ENCODE measurements at places on chromosomes 5 and 9.

DNA sequence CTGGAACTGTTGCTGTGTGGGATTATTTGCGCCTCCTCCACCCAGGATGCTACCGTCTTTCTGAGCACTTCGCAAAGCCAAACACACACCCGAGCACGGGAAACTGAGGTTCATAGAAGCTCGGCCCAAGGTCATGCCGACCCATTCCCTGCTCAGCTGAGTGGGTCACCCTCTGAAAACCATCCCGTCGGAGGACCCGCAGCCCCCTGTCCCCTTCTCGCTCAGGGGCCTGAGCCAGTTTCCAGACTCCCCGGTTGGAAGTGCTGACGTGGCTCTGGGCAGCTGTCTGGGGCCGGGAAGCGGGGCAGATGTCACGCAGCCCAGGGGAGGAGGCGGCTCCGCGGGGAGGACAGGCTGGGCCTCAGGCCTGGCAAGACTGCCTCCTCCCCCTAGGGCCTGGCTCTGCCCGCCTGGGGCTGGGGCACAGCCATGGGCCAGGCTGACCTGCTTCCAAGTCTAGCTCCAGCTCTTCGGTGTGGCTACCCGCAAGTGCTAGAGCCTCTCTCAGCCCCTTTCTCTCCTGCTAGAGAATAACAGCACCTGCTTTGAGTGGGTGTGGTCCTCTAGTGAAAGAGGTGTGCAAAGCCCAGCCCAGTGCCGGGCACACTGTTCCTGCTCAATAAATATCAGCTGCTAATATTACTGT is 9.9 kb upstream of the CXXC5 start:
- DNase-seq = peak; percentile 86

GRCh38 chr5:79691007-79691406 is 1.4 kb downstream of the CMYA5 start:
- DNase-seq = no peak

DNA sequence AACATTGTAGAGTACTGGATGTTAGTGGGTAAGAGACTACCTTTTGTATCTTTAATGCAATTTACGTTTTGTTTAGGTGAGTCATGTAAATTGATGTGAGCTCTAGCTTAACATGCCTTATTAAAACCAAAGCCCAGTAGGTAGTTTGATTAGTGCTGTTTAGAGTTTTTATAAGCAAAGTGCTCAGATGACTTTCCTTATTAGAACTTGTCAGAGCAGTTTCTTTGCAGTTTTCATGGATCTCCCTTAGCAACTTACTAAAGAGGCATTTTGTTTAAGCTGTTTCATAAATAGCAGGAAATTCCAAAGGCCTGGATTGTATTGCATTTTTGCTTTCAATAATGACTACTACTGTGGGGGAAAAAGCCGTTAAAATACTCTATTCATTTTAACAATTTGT is 14.5 kb downstream of the ZSWIM6 start:
- no peak for DNase-seq

GRCh38 chr9:34554211-34555001 is 31.6 kb upstream of the ENHO start:
- no peak for DNase-seq

GRCh38 chr5:151150471-151151262 is 6.9 kb downstream of the ANXA6 start:
- DNase-seq = peak; percentile 87

DNA sequence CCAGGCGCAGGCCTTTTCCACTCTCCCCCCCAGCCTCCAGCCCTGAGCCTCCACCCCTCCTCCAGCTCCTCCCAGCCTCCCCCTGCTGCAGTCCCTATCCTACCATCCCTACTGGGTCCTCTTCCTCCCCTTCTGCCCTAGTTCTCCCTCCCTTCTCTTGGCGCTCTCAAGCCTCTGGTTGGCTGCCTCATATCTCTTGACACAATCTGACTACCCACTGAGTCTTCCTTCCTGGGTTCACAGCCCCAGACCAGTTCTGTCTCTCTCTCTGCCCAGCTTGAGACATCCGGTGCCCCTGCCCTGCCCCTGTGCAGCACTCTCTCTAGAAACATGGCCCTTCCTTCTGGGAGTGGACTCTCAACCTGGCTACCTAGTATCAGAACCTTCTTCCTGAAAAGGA is 76.2 kb downstream of the TSPAN17 start:
- no peak for DNase-seq

GRCh38 chr5:122258241-122258640 is 53.8 kb upstream of the SNCAIP start:
- DNase-seq = no peak

GRCh38 chr9:86624630-86625029 is 270.4 kb upstream of the TUT7 start:
- no peak for DNase-seq

DNA sequence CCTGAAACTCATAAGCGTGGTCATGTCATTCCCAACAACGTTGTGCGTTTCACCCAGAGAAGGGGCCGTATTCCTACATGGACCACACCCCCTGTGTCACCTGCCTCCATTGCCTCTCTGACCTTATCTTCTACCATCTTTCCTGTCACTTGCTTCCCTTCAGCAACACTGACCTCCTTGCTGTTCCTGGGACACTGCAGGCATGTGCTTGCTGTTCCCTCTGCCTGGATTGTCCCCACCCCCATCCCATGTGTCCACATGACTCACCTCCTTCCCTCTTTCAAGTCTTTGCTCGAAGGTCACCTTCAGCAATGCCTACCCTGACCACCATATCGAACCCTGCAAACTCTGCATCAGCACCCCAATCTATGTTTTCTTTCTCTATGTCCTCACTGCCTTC is 133.2 kb upstream of the ZNF618 start:
- DNase-seq = no peak

DNA sequence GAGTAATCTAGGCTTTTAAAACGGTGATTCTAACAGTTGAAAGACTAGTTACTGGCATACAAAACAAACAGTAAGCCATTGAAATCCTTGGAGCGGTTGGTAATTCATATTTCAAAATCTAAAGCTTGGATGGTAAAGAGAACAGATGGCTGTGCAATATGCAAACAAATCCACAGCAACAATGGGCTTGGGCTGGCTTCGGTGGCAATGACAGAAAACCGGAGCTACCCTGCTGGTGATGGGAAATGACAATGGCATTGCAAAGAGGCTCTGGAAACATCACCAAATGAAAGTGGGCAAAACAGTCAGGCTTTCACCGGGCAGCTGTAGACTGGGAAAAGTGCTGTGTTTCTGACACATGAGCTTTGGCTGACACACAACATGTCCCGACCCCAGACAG is 42.2 kb downstream of the MED27 start:
- no peak for DNase-seq

DNA sequence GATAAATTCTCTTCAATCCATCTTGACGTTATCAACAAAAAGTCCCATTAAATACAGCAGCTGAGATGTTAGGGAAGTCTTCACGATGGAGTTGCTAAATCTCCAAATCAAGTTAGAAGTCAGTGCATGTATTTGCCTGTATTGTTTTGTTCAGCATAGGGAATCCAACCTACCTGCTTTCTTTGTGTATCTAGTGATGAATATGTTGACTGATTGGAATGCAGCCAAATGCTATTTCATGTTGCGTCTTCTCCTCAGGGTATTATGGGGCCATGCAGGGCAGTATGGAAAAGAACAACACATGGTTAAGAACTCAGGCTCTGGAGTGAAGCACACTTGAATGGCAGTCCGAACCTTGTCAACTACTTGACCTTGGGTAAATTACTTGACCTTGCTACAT is 529.5 kb upstream of the ZNF462 start:
- no peak for DNase-seq

- no peak for DNase-seq
These were observed 21.4 kb downstream of the FREM1 start for GRCh38 chr9:14888875-14889274.

GRCh38 chr9:112694706-112695555 is 23.0 kb downstream of the INIP start:
- DNase-seq = no peak

DNA sequence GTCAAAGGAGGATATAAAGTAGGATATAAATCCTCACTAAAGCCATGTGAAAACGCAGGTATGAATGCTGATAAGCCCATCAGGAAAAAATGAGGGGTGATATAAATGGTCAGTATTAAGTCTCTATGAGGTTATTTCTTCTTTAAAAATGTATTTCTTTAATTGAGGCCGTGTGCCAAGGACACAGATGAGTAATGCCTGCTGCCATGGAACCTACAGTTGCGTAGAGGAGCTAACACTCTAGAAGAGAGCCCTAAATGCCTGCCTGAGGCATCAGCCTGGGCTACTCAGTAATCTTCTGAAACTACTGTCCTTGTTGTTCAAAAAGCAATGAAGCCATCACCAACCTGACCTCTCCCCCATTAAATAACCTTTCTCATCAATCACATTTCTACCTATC is 84.9 kb downstream of the KLHL3 start:
- DNase-seq = no peak

- DNase-seq = no peak
These were observed 32.5 kb downstream of the SGCD start for GRCh38 chr5:156359476-156359875.

DNA sequence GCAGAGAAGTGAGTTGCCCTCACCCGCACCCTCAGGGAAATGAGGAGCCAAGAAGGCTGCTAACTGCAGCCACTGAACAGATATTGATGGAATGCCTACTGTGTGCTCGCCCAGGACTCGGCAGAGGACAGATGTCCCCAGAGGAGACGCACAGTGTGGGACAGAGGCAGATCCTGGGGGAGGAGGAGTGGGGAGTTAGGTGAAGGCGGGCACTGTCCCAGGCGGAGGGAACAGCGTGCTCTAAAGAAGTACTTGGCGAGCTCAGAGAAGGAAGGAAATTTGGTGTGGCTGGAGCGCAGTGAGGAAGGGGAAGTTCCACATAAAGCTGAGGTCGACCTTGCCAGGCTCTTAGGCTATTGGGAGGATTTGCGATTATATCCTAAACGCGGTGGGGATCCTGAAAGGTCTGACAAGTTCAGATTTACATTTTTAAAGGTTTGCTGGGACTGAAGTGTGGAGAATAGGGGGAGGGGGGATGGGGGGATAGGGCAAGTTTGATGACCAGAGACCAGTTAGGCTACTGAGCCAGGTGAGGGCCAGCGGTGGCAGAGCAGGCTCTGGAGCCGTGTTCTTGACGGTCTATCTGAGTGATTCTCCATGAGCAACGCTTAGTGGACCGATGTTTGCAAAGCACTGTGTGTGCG is 23.6 kb upstream of the CERCAM start:
- no peak for DNase-seq

GRCh38 chr9:21983561-21983935 is 10.6 kb downstream of the CDKN2A start:
- no peak for DNase-seq

GRCh38 chr5:2205596-2206226 is 323.0 kb upstream of the IRX4 start:
- no peak for DNase-seq

GRCh38 chr5:39503155-39503554 is 78.4 kb upstream of the DAB2 start:
- DNase-seq = no peak

DNA sequence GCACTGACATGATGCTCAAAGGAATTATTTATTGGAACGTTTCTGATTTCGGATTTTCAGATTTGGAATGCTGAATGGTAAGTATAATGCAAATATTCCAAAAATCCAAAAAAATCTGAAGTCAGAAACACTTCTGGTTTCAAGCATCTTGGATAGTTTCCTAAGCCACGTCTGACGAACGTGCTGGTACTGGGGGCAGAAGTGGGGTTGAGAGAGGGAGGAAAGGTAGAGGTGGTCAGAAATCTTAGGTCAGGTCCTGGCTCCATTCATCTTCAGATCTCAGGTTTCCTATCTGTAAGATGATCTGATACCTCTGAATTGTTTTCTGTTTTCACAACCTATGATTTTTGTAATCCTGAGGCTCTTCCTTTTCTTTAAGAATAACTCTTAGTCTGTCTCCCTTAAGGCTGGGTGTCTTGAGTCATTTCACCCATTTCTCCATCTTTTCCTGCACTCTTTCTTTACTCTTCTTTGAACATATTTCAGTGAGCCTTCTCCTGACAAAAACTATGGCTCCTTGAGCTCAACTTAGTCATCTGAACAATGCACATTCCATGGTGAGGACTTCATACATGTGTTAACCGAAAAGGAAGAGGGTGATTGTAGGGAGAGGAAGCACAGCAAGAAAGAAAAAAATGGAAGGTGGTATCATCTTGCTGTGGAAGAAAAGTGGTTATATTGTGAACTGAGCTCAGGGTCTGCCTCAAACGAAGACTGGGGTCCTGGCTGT is 3.3 kb downstream of the SGCD start:
- no peak for DNase-seq

DNA sequence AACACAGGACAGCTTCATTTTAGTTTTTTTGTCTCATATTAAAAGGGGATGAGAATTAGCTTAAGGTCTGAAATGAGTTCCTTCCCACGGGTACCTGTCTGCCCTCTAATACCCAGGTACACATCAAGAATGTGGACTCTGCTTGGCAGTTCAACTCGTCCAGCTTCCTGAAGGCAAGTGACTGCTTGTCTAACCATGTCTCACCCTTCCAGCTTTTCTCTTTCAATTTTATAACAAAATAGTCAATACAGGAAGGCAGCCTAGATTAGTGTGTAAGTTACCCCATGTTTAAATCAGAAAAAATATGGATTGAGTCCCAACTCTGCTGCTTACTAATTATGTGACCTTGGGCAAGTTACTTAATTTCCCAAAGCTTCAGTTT is 50.5 kb upstream of the C5orf46 start:
- no peak for DNase-seq

DNA sequence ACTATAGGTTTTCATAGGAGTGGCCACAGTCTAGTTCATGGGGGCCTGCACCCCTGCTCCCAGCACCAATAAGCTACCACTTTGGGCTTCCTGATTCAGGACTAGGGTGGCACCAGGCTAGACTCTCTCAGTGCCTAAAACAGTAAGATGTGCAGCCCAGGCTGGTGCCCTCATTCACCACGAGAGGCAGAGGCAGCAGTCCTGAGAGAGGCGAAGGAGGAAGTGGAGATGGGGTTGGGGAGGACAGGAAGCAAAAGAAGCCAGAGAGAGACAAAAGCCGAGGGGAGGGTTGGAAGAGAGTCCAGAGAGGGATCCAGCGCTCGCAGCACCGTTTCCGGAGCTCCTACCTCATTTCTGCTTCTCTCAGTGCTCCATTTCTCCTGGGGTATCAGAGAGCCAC is 180.9 kb downstream of the MED10 start:
- no peak for DNase-seq
